ENCODE measurements at places on chromosomes 2 and 18.

GRCh38 chr2:190637903-190638618 is 10.8 kb upstream of the NAB1 start:
- DNase-seq = peak; percentile 53

- no peak for DNase-seq
Measured at GRCh38 chr2:10846110-10846861, 33.7 kb upstream of the PDIA6 start.

DNA sequence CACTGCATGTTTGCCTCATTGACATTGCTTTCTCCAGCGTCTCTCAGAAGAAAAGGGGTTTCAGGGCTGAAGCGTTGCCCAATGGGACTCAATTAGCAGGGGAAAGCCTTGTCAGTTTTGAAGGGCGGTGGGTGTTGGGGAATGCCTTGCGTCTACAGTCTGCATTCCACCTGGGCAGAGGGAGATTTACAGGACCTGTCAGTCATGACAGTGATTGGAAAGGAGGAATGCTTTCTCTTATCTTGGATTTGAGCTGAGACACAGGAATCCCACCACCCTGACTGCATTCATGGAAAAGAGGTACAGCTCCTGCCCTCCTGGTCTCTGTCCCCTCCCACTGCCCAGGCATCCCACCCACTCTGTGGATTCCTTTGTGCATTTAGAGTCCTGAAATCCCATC is 123.9 kb downstream of the ACKR3 start:
- no peak for DNase-seq

DNA sequence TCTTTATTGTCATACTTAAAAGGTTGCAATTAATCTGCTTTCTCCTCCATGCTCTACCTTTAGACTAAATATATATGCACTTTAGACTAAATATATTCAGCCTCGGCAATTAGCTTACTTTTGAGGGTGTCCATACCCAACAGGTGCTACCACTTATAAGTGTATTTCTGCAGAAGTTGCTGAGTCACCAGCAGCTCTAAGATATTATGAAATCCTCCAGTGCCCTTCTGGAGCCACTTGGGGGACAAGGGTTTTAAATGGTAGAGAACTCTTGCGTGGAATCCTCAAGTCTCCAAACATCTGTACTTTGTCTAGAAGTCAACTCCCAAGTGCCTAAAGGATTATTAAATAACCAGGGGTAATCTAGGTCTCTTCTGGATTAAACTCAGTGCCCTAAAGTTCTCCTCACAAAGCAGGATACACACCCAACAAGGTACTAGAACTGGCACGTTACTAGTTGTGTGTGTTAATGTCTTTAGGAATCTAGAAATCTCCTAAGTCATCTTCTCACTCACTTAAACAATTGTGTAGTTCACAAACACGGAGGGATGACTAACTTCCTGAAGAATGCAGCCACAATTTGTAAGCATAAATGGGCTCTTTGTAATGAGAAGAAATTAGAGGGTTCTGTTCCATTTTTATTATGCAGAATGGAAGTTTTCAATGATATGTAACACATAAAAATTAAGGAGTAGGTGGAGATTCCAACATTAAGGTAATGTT is 159.7 kb downstream of the CD226 start:
- DNase-seq = no peak
